DMS53 (cell line): ENCODE measurements at places on chromosomes 6 and 20.

- no peak for DNase-seq
These were observed 160.1 kb upstream of the CITED2 start for GRCh38 chr6:139534472-139535115.

GRCh38 chr6:127641905-127642304 lies 64.9 kb downstream of the C6orf58 start:
- DNase-seq = peak; percentile 68

GRCh38 chr6:85684133-85684808 lies 41.6 kb upstream of the SYNCRIP start:
- DNase-seq = no peak

GRCh38 chr6:135225911-135226310 lies 44.8 kb downstream of the MYB start:
- peak; percentile 7 for DNase-seq

DNA sequence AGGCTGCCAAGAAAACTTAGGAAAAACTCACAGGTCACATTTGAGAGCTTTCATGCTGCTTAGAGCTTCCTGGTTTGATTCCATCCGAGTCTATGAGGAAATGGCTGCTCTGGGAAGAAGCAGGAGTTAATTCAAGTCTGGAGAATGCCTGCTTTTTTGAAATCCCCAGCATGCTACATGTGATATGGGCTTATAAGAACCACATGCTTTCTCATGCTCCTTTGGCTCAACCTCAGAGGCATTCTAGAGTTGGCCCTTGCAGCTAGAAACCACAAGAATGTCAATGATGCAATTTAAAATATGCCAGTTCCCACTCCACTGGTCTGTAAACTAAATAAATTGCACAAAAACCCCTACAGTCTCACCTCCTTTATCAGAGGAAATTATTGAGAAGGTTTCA lies 142.9 kb upstream of the OLIG3 start:
- DNase-seq = peak; percentile 8

- no peak for DNase-seq
These were observed 29.8 kb upstream of the AHI1 start for GRCh38 chr6:135527116-135527959.

- no peak for DNase-seq
These were observed 55.5 kb downstream of the NCOA3 start for GRCh38 chr20:47557218-47557617.

- DNase-seq = peak; percentile 76
These were observed 63.5 kb upstream of the VSTM2L start for GRCh38 chr20:37839432-37839827.

DNA sequence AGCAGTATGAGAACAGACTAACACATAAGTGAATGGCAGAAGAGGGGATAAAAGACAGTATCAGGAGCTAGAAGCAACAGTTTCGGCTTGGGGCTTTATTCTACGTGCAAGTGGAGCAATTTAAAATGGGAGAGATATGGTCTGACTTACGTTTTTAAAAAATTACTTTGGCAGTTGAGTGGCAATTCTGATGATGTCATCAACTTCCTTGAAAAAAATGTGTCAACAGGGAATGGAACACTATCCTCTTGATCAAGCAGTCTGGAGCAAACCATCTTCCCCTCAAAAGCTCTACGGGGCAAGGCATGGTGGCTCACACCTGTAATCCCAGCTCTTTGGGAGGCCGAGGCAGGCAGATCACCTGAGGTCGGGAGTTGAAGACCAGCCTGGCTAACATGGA lies 24.1 kb downstream of the PTPRT start:
- DNase-seq = no peak

- DNase-seq = no peak
These were observed 243.8 kb downstream of the LRFN2 start for GRCh38 chr6:40343318-40343876.

- peak; percentile 96 for DNase-seq
These were observed 166.5 kb downstream of the SMOC2 start for GRCh38 chr6:168607272-168608112.

DNA sequence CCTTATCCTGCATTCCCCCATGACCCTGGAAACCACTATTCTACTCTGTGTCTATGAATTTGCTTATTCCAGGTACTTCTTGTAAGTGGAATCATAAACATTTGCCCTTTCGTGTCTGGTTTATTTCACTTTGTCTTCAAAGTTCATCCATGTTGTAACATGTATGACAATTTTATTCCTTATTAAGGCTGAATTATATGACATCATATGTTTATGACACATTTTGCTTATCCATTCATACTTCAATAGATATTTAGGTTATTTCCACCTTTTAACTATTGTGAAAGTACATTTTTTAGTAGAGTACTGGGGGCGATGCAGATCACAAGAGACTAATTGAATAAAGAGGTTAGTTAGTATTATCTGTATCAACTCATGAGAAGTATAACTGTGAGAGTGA lies 591.6 kb downstream of the UTRN start:
- DNase-seq = no peak

- DNase-seq = peak; percentile 58
These were observed 58.0 kb downstream of the BLOC1S5 start for GRCh38 chr6:8006208-8006607.

GRCh38 chr6:137849181-137849980 lies 17.7 kb upstream of the TNFAIP3 start:
- peak; percentile 6 for DNase-seq
